ENCODE measurements at places on chromosomes 4 and X.

GRCh38 chr4:103923551-103923950 lies 203.8 kb upstream of the TACR3 start:
- no peak for DNase-seq

GRCh38 chr4:123731035-123731434 lies 334.4 kb downstream of the SPRY1 start:
- no peak for DNase-seq

GRCh38 chr4:143882892-143883291 lies 22.5 kb downstream of the GYPE start:
- no peak for DNase-seq

GRCh38 chr4:182264139-182264752 lies 21.0 kb downstream of the TENM3 start:
- no peak for DNase-seq

- no peak for DNase-seq
These were observed 8.2 kb upstream of the RUFY3 start for GRCh38 chr4:70713453-70714078.

- no peak for DNase-seq
These were observed 9.5 kb upstream of the GUCY1A1 start for GRCh38 chr4:155657169-155657568.

- DNase-seq, result no peak
These were observed 186.0 kb upstream of the FAM241A start for GRCh38 chr4:111959222-111959621.

DNA sequence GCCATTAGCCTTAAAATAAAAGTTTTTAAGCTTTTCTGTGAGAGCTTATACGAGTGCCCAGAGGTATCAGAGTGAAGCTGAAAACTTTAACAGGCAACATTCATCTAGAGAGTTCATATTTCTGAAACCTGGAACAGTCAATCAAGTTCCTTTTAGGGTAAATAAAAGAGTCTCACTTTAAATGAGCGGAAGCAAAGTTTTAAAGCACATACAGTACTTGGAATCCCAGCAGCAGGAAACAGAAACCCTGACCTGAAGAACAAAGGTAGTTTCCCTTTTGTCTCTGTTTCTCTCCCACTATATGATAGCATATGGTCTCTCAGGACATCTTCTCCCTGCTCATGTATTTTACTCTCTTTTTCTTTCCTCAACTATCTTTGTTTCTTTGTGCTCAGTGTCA lies 153.0 kb downstream of the ASB9 start:
- DNase-seq, result no peak

- DNase-seq, result no peak
These were observed 31.7 kb upstream of the SPRY1 start for GRCh38 chr4:123364906-123365305.

- DNase-seq, result no peak
These were observed 271.2 kb upstream of the SMIM31 start for GRCh38 chr4:164482758-164483157.

DNA sequence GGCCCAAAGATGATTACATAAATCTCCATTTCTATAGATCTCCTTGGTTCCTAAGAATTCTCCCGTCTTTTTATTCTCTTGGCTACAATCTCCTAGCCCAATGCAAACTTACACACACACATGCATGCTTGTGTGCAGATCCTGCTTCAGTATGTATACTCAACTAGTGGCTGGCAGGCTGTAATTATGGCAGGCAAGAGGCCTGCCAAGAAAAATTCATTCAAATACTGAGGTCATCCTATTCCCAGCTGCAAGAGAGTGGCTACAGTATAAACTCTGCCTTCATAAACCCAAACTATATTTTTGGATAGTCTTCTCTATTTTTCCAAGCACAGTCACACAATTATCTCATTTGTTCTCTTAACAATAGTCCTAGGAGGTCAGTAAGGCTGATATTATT lies 95.2 kb downstream of the SHROOM4 start:
- no peak for DNase-seq

GRCh38 chr4:177066746-177067145 lies 242.9 kb upstream of the NEIL3 start:
- no peak for DNase-seq

- DNase-seq, result no peak
These were observed 46.5 kb downstream of the RAI2 start for GRCh38 chrX:17814557-17814956.

DNA sequence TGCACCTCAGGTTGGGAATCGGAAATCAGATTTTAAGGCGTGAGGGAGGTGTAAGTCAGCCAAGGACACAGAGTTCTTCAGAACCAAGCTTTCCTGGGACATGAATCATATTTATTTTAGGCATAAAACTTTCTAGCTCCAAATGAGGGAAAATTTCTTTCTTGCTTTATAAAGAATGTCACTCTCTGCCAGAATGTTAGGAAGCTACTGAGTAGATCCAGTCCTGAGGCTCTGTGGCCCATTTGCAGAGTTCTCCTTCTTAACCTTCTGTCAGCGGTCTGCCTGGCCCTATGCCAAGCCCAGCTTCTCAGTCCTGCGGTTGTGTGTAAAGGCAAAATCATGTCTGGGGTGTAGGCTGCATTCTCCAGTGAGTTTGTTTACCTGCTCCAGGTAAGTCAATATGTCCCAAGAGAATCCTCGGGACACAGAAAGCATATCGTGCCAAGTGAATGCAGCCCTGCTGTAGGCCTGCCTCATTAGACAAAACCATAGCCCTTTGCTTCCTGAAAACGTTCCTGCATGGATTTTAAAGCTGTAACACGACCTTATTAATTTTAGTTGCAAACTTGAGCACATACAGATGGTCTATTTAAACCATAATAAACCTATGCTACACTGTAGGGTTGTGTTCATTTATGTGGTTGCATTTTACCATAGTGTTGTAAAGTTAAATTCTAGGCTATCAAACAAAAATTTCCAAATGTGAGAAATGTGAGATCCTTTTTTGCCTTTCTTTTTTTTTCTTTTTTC lies 29.2 kb upstream of the CCNI start:
- no peak for DNase-seq

DNA sequence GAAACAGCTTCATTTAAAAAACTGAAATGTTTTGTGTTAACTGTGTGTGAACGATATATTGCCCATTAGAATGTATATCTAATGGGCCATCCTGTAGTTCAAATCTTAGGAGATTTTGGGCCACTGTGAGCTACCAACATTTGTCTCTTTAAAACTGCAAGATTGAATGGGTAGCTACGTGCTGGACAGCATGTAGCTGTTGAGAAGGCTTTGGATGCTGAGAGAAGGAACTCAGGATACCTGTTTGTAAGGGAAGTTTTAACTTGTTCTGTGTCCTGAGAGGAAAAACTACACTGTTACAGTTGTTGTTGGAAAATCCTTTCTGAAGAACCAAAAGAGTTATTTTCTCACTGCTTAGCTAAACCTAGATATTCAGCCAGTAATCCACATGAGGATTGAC lies 45.9 kb downstream of the PDLIM5 start:
- DNase-seq, result no peak

- DNase-seq, result no peak
These were observed 192.6 kb downstream of the NWD2 start for GRCh38 chr4:37437163-37437562.

DNA sequence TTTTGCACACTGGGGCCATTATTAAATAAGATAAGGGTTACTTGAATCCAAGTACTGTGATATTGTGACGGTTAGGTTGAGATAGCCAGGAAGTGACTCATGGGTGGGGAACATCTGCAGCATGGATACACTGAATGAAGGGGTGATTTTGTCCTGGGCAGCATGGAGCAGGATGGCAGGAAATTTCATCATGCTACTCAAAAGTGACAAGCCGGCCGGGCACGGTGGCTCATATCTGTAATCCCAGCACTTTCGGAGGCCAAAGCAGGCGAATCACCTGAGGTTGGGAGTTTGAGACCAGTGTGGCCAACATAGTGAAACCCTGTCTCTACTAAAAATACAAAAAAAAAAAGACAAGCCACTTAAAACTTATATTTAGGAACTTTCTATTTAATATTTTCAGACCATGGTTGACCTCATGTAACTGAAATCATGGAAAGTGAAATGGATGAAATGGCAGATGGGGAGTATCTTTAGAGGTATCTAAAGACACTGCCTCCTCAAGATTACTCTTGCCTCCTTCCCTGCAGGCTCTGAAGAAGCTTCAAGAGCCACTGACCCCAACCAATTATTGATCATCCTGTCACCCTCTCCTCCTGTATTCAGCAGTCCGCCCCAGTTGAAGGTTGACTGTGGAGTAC lies 3.9 kb upstream of the TRIM60 start:
- no peak for DNase-seq

- no peak for DNase-seq
These were observed 155.8 kb downstream of the SH2D1A start for GRCh38 chrX:124502166-124502565.

- DNase-seq, result peak; percentile 49
These were observed 854 bp downstream of the RNF113A start for GRCh38 chrX:119870626-119871131.

- DNase-seq, result no peak
These were observed 414.4 kb downstream of the SMARCA1 start for GRCh38 chrX:129108936-129109335.

DNA sequence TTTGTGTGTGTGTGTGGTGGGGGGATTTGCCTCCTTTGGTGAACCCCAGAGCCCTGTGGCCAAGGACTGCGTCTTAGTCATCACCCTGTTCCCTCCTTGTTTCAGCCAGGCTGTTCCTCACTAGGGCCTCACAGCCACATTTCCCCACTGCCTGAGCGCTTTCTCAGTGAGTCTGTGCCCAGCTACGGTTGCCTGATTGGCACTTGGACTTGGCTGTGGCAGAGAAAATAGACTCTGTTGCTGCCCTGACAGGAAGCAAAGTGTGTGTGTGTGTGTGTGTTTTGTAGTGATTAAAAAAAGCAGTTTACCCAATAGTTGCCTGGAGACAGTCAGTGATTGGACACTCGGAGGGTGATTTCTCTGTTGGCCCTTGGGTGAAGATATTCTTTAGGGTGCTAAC lies 113.0 kb downstream of the UCHL1 start:
- no peak for DNase-seq

DNA sequence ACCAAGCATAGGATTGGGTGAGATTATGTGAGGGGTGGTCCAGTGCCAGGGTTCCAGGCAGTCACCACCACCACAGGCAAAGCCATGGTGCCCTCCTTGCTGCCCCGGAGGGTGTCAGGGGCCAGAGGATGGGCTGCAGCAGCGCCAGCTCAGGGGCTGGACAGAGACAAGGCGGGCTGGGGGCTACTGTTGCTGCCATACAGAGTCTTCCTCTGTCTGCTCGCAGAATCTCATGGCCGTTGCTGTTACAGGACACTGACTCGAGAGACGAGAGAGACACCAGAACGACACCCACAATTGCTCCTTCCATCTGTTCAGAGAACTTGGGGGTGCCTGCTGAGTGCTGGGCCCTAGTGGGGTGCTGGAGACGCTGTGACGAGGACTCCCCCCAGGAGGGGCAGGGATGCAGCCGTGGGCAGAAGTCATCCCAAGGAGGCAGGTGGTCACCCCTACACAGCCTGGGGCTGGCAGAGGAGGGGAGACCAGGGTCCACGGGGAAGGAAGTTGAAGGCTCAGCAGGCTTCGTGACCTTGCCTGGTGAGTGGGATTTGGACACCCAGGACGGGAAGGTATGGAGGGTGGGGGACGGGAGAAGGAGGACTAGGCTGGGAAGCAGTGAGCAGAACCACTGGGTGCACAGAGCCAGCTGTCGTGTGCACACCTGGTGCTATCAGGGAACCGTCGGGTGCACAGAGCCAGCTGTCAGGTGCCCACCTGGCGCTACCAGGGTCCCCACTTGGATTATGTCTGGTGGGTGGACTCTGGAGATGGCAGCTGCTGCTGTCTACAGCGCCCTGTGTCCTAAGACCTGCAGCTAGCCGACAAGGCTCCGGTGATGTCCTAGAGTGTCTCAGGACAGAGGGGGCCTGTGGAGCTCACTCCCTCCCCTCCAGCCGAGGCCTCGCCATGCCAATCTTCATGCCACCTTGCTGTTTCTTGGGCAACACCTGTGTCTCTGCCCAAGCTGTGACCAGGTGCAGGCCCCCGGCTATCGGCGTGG lies 43.9 kb upstream of the HMX1 start:
- peak; percentile 35 for DNase-seq

GRCh38 chr4:93414041-93414550 lies 414.5 kb upstream of the ATOH1 start:
- DNase-seq, result no peak

DNA sequence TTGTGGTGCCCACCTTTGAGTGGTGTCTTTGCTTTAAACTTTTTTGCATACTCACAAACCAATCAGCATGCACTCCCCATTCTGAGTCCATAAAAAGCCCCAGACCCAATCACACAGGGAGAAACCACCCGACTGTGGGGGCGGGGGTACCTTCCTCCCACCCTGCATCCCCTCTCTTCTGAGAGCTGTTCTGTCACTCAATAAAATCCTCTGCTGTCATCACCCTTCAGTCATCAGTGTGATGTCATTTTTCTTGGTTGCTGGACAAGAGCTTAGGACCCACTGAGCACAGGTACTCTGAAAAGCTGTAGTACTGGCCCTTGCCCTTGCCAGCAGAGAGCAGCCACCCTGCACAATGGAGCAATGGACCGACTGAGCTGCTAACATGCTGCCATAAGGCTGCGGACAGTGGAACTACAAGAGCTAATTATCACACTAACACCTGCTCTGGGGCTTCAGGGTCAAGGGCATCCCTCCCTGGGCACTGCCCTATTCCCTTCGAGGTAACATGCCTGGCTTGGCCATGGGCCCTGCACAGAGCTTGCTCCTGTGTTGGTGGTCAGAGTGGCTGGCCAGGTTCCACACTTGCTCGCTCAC lies 62.9 kb upstream of the PGRMC2 start:
- no peak for DNase-seq

DNA sequence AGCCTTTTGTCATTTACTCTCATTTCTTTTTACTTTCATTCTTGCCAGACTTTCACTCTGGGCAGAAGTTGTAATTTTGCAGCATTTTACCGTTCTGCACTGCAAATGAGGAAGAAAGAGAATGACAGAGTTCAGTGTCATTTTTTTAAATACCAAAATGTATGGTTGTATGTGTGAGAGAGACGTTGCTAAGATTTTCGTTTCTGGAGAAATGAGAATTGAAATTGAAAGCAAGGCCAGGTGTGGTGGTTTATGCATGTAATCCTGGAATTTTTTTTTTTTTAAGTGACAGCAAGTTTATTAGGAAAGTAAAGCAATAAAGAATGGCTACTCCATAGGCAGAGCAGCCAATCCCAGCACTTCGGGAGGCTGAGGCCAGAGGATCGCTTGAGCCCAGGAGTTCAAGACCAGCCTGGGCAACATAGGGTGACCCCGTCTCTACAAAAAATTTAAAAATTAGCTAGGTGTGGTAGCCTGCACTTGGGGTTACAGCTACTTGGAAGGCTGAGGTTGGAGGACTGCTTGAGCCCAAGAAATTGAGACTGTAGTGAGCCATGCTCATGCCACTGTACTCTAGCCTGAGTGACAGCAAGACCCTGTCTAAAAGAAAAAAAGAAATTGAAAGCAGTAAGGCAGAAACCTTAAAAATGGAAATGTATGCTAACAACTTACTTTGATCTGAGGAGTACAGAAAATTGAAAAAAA lies 12.9 kb downstream of the DCK start:
- DNase-seq, result no peak

- DNase-seq, result no peak
These were observed 64.5 kb downstream of the GPRIN3 start for GRCh38 chr4:89242864-89243732.

DNA sequence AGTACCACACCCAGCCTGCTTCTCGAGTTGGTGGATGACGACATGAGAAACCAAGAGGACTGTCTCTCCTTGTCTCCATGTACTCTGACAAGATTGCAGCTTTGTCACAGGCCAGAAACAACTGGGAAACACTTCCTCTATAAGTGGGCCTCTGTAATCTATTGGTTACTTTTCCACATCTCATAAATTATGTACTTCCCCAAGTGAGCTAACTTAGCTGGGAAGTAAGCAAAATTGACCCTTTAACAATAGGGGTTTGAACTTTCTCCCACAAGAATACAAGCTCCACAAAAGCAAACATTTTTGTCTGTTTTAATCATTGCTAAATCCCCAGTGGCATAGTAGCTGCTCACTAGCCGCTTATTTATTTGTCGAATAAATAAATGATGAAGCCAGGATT lies 14.1 kb upstream of the USO1 start:
- DNase-seq, result peak; percentile 28
